ENCODE measurements at places on chromosomes 5 and 9.

DNA sequence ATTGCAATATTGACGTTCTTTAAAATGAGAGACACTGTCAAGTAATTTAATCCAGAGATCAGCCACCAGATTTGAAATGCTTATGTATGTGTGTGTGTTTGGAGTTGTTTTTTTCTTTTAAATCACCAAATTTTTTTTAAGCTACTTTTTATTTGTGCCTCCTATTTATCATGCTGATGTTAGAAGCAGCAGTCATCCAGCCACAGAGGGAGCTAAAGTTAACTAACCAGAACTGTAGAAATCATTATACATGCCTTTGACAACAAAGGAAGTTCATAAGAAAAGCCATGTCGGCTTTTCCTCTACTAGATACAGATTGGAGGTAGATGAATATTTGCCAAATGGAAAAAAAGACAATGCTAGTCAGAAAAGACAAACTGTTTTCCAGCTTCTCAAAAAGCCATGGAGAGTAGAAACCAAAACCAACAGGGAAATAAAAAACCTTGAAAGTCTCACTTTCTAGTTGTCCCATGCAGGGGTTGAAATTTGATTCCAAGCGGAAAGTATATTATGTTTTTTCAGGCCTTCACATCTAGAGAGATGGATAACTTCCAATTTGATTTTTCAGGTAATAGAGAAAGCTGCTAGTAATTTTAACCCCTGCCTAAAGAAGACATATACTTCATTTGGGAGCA lies 4.5 kb downstream of the PURA start:
- H3K27me3 ChIP-seq: peaks cover 56% of the 10 kb centered on the region
- peak overlapping the region; percentile 17 for H3K4me3 ChIP-seq
- peaks cover 4% of the 10 kb centered on the region for H3K36me3 ChIP-seq
- no peak overlapping the region for H3K27ac ChIP-seq
- DNase-seq: no peak

DNA sequence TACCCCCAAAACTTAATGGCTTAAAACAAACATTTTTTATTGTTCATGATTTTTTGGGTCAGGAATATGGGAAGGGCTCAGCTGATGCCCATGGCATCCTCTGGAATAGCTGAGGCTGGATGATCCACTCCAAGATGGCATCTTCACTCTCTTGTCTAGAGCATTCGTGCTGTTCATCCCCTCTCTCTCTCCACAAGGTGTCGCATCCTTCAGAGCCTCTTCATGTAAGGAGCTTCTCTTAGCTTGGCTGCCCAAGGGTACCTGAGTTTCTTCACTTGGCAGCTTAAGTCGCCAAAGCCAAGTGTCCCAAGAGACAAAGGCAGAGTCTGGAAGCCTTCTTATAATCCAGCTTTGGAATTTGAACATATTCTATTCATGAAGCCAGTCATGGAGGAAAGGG lies 294.7 kb downstream of the CHSY3 start:
- DNase-seq: no peak
- no peaks in the 10 kb centered on the region for H3K36me3 ChIP-seq
- H3K27ac ChIP-seq: no peak overlapping the region

GRCh38 chr5:77852514-77853352 lies 76.6 kb upstream of the TBCA start:
- peaks cover 75% of the 10 kb centered on the region for H3K27me3 ChIP-seq
- H3K27ac ChIP-seq: peak overlapping the region; percentile 13
- peaks cover 62% of the 10 kb centered on the region for H3K4me1 ChIP-seq
- no peaks in the 10 kb centered on the region for H3K36me3 ChIP-seq
- DNase-seq: peak; percentile 60
- peak overlapping the region; percentile 65 for H3K4me3 ChIP-seq

GRCh38 chr9:4506490-4506889 lies 16.2 kb downstream of the SLC1A1 start:
- H3K4me1 ChIP-seq: peaks cover 9% of the 10 kb centered on the region
- H3K36me3 ChIP-seq: no peaks in the 10 kb centered on the region
- H3K27ac ChIP-seq: no peak overlapping the region

GRCh38 chr9:38154501-38155421 lies 85.7 kb upstream of the SHB start:
- H3K36me3 ChIP-seq: no peaks in the 10 kb centered on the region
- H3K27ac ChIP-seq: peak overlapping the region; percentile 35
- no peak for DNase-seq
- no peak overlapping the region for H3K4me3 ChIP-seq
- peaks cover 12% of the 10 kb centered on the region for H3K4me1 ChIP-seq

- no peak overlapping the region for H3K27ac ChIP-seq
- peaks cover 4% of the 10 kb centered on the region for H3K36me3 ChIP-seq
- no peaks in the 10 kb centered on the region for H3K27me3 ChIP-seq
- peaks cover 11% of the 10 kb centered on the region for H3K4me1 ChIP-seq
These were observed 34.5 kb upstream of the ACOT12 start for GRCh38 chr5:81428446-81428845.

DNA sequence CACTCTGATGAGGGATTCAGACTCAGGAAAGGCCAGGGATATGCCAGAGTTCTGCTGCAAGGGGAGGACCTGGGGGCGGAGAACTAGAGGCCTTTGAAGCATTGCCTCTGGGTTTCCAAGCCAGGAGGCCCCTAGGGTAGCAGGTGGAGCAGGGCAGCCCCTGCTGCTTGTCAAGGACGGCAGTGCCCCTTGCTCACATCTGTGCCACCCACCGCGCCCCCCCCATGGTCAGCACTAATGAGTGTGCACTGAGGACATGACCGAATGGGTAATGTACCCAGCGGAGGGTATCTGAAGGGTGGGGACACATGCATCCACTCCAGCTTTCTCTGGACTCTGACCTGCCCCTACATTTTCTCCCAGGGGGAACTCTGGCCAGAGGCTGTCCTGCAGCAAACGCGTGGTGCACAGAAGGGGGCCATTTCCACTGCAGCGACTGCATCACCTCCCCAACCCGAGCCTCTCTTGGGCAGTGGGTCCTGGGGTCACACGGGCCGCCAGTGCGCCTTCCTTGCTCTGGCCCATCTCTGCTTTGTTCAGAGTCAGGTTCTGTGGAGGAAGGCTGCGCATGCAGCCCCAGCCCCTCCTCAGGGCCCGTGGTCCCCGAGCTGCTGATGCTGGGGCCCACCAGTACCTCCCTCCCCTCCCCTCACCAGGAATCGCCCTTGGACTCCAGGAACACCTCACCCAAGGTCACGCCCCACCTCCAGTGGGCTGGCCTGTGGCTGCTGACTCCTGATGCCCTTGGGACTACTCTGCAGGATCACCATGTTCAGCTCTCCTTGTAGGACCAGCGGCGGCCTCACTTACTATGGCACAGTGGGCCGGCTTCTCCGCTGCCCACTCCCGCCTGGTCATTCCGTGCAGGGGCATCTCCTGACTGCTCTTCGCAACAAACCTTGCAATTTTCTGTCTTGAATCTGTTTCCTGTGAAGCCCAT lies 31.2 kb downstream of the STC2 start:
- no peaks in the 10 kb centered on the region for H3K36me3 ChIP-seq
- no peak for DNase-seq
- H3K4me3 ChIP-seq: no peak overlapping the region
- peaks cover 38% of the 10 kb centered on the region for H3K27me3 ChIP-seq
- peaks cover 68% of the 10 kb centered on the region for H3K4me1 ChIP-seq
- H3K27ac ChIP-seq: no peak overlapping the region

GRCh38 chr5:103117471-103117991 lies 2.4 kb downstream of the GIN1 start:
- H3K36me3 ChIP-seq: no peaks in the 10 kb centered on the region
- H3K4me1 ChIP-seq: peaks cover 28% of the 10 kb centered on the region
- DNase-seq: no peak
- no peak overlapping the region for H3K27ac ChIP-seq

GRCh38 chr5:140570058-140570457 lies 5.4 kb downstream of the SLC35A4 start:
- H3K36me3 ChIP-seq: peaks cover 3% of the 10 kb centered on the region
- H3K27ac ChIP-seq: no peak overlapping the region
- DNase-seq: no peak
- H3K27me3 ChIP-seq: no peaks in the 10 kb centered on the region
- H3K4me3 ChIP-seq: peak overlapping the region; percentile 27
- peaks cover 11% of the 10 kb centered on the region for H3K4me1 ChIP-seq

DNA sequence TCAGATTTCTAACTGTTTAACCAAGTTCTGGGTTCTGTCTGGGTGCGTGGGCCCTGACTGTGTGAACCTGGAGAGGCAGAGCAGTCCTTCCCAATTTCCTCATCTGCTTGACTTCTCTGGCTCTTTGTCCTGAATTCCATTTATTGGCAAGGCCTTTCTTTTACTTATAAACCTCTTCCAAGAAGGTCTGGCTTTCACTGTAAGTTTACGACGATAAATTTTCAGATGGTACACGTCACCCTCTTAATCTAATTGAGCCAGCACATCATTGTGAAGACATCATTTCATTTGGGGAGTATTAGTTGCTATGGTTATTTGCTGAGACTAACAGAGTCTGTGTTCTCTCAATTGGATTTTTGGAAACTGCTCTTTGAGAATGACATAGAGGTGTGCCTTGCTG lies 92.4 kb downstream of the ARHGAP26 start:
- no peak for DNase-seq
- H3K27ac ChIP-seq: no peak overlapping the region
- no peaks in the 10 kb centered on the region for H3K36me3 ChIP-seq

GRCh38 chr9:27427272-27427643 lies 96.8 kb upstream of the IFNK start:
- no peak overlapping the region for H3K4me3 ChIP-seq
- no peaks in the 10 kb centered on the region for H3K36me3 ChIP-seq
- no peaks in the 10 kb centered on the region for H3K27me3 ChIP-seq
- H3K4me1 ChIP-seq: peaks cover 44% of the 10 kb centered on the region
- no peak for DNase-seq

- peaks cover 57% of the 10 kb centered on the region for H3K4me1 ChIP-seq
- H3K4me3 ChIP-seq: no peak overlapping the region
- no peak for DNase-seq
- no peaks in the 10 kb centered on the region for H3K36me3 ChIP-seq
- H3K27ac ChIP-seq: no peak overlapping the region
These were observed 261.3 kb downstream of the TMEM167A start for GRCh38 chr5:82815871-82816270.

DNA sequence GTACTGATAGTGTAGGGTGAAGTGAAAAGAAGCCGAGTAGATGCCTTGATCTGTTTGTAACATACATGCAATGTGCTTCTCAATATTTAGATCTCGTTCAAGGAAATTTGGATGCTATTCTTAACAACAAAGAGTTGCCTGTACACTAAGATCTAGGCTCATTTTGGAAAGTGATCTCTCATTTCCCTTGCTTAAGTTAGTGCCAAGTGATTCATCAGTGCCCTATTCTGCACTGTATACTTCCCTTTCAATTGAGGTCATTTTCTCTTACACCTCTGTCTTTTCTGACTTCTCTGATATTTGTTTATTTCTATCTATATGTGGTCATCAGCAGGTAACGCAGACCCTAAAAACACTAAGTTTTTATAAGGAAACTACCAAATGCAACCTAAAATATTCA lies 528.6 kb upstream of the PTPRD start:
- no peaks in the 10 kb centered on the region for H3K4me1 ChIP-seq
- no peaks in the 10 kb centered on the region for H3K27me3 ChIP-seq
- DNase-seq: no peak
- H3K4me3 ChIP-seq: no peak overlapping the region

GRCh38 chr5:172854971-172855370 lies 20.9 kb downstream of the ERGIC1 start:
- no peak for DNase-seq
- H3K27ac ChIP-seq: peak overlapping the region; percentile 78
- H3K36me3 ChIP-seq: no peaks in the 10 kb centered on the region

DNA sequence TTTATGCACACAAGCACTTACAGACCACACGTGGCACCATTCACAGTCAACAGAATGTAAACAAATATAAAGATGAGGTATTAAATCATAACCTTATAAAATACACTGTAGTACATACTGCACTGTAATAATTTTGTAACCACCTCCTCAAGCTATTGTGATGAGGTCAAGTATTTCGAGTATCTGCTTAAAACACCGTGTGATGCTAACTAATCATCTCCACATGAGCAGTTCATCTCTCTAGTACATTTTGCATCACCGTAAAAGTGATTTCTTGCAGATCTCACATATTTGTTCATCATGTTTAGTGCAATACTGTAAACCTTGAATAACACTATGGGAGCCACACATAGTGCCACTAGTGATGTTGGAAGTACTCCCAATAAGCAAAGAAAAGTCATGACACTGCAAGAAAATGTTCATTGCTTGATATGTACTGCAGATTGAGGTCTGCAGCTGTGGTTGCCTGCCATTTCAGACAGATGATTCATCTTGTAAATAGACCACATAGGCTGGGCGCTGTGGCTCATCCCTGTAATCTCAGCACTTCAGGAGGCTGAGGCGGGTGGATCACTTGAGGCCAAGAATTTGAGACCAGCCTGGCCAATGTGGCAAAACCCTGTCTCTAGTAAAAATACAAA lies 44.3 kb downstream of the FOXB2 start:
- H3K27me3 ChIP-seq: no peaks in the 10 kb centered on the region
- DNase-seq: no peak
- H3K4me3 ChIP-seq: no peak overlapping the region
- H3K4me1 ChIP-seq: no peaks in the 10 kb centered on the region
- peaks cover 3% of the 10 kb centered on the region for H3K36me3 ChIP-seq
- H3K27ac ChIP-seq: no peak overlapping the region

Measured in neural crest cell (in vitro differentiated cells).